ENCODE measurements at places on chromosomes 1 and 21.

DNA sequence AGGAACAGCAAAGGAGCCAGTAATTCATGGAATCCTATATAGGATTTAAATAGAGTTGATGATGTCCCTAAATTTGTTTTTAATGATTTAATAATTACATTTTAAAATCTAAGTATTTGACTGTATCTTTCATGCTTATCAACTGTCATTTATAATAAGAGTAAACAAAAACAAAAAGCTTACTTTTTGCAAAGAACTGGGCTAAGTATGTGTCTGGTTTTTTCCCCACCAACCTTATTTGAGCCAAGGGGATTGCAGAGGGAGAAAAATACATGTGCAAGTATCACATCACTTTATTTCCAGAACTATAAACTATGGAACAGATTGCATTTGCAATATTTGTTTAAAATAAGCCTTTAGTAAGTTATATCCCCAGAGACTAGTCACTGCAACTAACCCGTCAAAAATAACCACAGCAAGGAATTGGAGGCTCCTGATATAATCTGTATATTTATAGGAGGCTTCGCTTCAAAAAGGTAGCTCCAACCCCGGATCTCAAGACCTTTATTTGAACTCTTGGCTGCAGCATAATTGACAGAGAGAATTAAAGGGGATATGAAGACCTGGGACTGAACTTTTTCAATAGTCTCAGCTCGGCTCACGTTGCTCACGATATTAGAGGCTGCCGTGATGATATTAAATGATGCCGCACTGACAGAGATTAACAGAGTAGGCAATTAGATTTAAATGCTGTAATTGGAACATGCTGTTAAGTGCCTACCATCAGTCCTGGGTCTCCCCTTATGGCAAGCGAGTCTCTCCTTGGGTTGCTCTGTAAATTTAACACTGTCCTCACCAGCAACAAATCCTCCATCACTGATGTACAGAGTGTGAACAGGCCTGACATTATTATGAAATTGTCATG, 329.1 kb upstream of the NFIA start:
- peak; percentile 17 for DNase-seq

DNA sequence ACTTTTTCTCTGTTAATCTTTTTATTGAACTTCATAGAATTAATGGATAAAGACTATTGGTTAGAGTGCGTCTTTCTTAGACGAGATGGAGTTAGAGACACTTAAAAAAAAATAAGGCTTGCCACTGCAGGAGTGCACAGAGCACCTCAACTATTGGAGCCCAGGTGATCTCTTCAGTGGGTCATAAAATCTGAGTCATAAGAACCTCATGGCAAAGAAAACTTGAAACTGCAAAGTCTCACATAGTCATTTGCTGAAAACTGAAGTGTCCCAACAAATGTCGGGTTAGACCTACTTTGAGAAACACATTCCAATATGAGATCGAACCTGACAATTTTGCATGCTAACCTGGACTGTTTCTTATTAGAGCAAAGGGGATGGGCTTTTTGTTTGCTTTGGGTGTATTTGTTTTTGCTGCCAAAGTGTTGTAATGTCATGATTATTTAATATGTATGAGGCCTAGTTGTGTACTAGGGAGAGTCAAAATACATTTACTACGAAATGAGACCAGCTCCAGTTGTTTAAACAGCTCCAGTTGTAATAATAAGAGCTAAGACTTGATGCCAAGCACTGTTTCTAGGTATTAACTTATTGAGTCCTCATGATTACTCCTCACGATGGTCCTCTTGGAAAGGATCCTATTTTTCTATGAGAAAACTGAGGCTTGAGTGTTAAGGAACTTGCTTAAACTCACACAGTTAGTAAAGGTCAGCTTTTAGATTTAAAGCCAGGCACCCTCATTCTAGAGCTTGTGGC, 65.1 kb downstream of the DDR2 start:
- no peak for DNase-seq

- DNase-seq, result no peak
These were observed 67.7 kb downstream of the HSF2BP start for GRCh38 chr21:43591571-43591970.

GRCh38 chr1:115838431-115839028, 2.4 kb downstream of the NHLH2 start:
- no peak for DNase-seq

GRCh38 chr21:27722095-27722494, 755.2 kb upstream of the ADAMTS5 start:
- DNase-seq, result no peak

DNA sequence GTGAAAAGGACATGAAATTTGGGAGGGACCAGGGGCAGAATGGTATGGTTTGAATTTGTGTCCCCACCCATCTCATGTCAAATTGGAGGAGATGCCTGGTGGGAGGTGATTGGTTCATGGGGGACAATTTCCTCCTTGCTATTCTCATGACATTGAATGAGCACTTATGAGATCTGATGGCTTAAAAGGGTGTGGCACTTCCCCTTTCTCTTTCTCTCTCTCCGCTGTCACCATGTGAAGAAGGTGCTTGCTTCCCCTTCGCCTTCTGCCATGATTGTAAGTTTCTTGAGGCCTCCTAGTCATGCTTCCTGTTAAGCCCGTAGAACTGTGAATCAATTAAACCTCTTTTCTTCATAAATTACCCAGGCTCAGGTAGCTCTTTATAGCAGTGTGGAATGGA, 7.6 kb upstream of the GBP4 start:
- DNase-seq, result no peak

- DNase-seq, result no peak
These were observed 82.1 kb upstream of the F3 start for GRCh38 chr1:94623560-94624148.

- DNase-seq, result no peak
These were observed 33.9 kb downstream of the ETS2 start for GRCh38 chr21:38839328-38840286.

- DNase-seq, result no peak
These were observed 12.3 kb upstream of the ZSCAN20 start for GRCh38 chr1:33460144-33460543.

GRCh38 chr1:199678771-199679170, 348.7 kb upstream of the NR5A2 start:
- DNase-seq, result no peak

GRCh38 chr1:46248122-46248920, 758 bp downstream of the RAD54L start:
- no peak for DNase-seq

- no peak for DNase-seq
These were observed 59.5 kb upstream of the KDM4A start for GRCh38 chr1:43590388-43590925.

GRCh38 chr21:23861911-23862504, 1745.3 kb downstream of the MRPL39 start:
- no peak for DNase-seq

DNA sequence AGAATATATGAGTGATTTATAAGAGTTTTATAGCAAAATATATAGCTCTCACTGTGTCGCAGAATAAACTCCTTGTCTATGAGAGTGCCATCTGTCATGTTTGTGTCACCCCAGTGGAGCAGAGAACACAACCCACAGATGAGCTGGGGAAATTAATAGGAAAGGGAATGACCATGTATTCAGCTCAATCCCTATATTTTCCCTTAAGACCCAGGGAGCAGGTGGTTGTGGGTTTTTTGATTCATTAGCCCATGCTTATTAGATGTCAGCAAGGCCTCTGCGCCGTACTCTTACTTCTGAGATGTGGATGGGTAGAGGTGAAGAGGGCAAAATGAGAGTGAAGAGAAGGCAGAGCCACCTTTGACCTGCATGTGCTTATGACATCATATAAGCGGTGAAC, 4.1 kb upstream of the GREM2 start:
- no peak for DNase-seq

DNA sequence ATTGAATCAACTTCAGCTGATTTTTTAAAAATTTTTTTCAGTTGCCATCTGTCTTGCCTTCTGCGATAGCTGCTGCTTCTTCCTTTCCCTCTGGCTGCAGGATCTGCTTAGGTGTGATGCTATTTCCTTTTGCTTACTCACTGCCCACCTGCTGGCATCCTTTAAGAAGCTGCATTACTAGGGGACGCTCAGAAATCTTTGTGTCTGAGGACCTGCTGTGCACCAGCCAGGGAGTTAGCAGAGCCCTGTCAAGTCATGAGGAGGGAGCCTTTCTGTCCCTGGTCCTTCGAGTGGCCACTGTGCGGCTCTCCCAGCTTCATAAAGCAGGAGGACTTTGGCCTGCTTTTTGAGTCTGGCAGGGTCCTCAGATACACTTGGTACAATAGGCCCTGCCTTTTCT, 327.8 kb downstream of the USH2A start:
- DNase-seq, result no peak

GRCh38 chr1:184753608-184754475, 816 bp downstream of the EDEM3 start:
- no peak for DNase-seq

- no peak for DNase-seq
These were observed 41.0 kb downstream of the VCAM1 start for GRCh38 chr1:100760511-100760910.

GRCh38 chr1:55156093-55156492, 59.1 kb downstream of the USP24 start:
- no peak for DNase-seq

DNA sequence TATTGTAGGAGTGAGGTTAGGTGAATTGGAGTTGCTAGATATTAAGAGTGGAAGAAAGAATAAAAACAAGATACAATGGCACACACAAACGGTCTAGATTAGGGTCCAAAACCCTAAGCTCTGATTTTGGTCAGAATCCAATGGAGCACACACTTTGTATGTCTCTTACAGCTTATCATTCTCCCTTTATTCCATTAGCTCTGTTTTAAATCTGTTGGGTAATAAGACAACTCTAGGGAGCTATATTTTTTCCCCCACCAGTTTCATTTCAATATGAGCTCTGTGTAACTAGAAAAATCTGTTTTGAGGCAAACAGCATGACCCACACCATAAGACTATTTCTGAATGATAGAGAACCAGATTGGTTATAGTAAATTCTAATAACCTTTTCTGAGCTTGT, 465.6 kb downstream of the ADGRL2 start:
- DNase-seq, result no peak

- no peak for DNase-seq
These were observed 14.4 kb downstream of the CELSR2 start for GRCh38 chr1:109263597-109264378.

- no peak for DNase-seq
These were observed 17.7 kb downstream of the TCHHL1 start for GRCh38 chr1:152071123-152071522.

GRCh38 chr1:119141020-119141424, 569 bp upstream of the WARS2 start:
- peak; percentile 53 for DNase-seq

DNA sequence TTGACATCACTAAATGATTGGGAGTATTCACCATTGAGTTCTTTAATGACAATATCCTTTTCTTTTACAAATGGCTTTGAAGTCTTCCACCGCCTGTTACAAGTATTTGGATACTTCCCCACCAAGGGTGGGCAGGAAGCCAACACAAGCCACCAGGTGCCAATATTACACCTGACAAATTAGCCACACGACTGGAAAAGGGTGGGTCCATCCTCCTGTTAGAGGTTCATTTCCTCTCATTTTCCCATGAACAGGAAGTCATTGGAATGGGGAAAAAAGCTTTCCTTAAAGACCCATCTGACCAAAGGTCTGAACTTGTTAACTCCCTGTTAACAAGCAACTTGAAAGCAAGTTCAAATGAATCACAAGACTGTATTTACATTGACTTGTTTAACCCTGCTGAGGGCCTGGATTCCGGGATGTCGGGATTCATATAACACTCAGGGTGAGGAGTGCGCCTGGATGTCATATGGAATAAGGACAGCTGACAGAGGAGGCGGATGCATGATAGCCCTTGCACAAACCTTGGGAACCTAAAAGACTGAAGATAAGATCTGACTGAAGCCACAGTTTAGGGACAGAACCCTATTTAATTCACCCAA, 40.5 kb upstream of the PROX1 start:
- DNase-seq, result no peak

DNA sequence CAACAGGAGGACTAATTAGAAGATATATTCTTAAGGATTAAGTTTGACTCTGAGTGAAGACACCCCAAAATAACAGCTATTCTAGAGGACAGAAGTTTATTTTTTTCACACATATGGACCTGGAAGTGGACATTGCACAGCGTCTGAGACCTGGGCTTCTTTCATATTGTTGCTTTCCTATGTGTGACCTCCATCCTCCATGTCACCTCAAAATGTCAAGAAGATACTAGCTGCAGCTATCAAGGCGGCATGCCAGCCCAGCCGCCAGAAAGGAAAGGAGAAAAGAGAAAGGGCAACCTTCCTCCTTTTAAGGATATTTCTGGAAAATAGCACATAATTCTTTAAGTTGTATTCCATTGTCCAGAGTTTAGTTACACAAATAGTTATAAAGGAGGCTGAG, 220.4 kb downstream of the PATJ start:
- DNase-seq, result no peak

DNA sequence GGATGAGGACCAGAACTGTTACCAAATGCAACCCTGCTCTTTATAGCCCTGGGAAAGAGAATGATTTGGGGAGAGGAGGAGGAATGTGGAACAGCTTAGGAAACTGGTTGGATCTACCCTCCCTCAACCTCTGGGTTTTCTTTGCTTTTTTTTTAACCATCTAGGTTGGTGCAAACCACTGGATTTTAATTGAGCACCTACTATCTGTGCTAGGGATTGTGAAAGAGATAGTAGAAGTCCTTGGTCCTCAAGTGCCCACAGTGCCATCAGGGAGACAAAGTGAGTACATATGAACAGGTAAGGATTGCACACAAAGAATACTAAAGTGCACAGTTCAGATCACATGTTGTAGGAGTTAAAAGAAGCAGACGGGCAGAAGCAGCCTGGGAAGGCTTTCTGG, 4.7 kb downstream of the TAGLN2 start:
- no peak for DNase-seq

GRCh38 chr1:176315519-176316220, 108.6 kb upstream of the COP1 start:
- DNase-seq, result no peak

DNA sequence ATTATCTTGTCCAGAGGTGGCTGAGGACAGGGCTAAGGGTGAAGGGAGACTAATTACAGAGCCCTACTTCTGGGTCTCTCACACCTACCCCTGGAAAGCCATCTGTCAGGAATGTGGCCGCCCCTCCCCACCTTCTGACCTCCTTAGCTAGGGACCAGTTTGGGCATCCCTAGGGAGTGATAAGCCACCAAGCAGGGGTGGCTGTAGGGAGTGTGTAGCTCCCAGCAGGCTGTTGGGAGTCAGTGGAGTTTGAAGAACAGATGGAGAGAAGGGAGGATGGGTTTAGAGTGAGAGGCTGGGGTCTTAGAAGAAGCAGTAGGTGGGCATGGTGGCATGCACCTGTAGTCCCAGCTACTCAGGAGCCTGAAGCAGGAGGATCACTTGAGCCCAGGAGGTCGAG, 808 bp upstream of the SERINC2 start:
- DNase-seq, result no peak

GRCh38 chr1:3530086-3530925, 75.8 kb downstream of the ARHGEF16 start:
- no peak for DNase-seq

GRCh38 chr1:206722751-206723461, 38.2 kb downstream of the MAPKAPK2 start:
- DNase-seq, result no peak
